Left ventricle myocardium inferior (tissue), 1 donor: ENCODE measurements at places on chromosomes 2 and 18.
A peak's percentile ranks its signal among the peaks of the same experiment; 100 is the strongest.

DNA sequence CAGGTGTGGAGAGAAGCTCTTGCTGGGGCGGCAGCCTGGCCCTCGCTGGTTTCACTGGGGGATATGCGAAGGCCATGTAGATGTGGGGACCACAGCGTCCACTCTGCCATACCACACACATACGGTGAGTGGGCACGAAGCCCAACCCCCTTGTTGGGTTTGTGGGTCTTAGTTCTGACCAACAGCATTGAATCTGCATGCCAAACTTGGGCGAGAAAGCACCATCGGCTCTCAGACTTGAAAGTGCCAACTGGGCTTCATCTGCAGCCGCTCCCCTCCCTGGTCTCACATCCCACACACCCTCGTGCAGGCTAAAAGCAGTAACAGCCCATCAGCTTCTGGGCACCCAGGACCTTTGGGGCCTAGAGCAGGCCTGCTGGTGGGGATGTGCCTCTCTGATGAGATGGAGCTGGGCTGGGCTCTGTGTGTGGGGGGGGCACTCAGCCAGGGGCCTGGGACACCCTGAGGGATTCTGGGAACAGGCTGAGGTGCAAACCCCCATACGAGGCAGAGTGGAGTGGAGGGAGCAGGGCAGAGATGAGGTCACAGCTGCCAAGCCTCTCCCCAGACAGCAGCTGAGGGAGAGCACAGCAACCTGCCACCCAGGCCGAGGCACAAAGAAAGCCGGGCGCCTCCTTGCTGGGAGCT is 264.4 kb downstream of the TWIST2 start:
- DNase-seq = no peak

- DNase-seq = no peak
These were observed 133.2 kb downstream of the COL4A4 start for GRCh38 chr2:227030789-227031188.

GRCh38 chr2:5385596-5385995 is 306.6 kb upstream of the SOX11 start:
- DNase-seq = no peak

- no peak for DNase-seq
These were observed 42.3 kb downstream of the EN1 start for GRCh38 chr2:118805064-118805690.

GRCh38 chr2:158413581-158413980 is 43.0 kb downstream of the CCDC148 start:
- DNase-seq = no peak

DNA sequence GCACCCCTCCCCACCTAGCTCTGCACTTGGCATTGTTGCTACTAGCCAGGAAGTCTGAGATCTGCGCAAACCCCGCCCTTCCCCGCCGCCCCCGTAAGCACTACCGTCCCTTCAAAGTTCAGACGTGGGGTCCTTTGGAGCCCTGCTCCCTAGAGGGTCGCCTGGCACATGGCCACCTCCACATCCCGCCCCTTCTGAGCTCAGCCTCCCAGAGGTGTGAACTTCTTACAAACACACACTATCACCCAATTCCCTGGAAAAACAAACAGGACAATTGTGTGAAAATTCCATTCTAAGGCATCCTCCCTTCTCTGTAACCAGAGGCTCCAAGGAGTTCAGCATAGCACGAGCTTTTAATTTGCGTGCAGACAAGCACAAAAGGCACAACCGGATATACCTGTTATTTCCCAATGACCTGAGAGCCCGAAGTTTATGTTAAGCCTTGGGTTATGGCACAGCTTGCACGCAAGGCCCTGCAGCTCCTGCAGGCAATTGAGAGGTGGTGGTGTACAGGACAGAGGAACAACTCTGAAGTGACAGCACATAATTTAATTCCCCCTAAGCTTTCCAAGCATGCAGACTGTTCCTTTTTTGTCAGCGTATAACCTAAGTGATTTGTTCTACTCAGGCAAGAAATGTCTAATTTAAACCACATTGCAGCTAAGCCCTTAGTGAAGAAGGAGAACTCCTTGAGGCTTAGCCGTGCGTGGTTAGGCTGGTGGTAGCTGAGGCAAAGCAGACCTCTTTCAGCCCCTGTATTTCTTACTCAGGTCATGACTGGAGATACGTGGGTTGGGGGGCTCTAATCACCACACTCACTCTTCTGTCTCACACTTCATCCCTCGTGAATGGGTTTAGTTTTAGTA is 20.3 kb upstream of the CYP1B1 start:
- peak; percentile 74 for DNase-seq

DNA sequence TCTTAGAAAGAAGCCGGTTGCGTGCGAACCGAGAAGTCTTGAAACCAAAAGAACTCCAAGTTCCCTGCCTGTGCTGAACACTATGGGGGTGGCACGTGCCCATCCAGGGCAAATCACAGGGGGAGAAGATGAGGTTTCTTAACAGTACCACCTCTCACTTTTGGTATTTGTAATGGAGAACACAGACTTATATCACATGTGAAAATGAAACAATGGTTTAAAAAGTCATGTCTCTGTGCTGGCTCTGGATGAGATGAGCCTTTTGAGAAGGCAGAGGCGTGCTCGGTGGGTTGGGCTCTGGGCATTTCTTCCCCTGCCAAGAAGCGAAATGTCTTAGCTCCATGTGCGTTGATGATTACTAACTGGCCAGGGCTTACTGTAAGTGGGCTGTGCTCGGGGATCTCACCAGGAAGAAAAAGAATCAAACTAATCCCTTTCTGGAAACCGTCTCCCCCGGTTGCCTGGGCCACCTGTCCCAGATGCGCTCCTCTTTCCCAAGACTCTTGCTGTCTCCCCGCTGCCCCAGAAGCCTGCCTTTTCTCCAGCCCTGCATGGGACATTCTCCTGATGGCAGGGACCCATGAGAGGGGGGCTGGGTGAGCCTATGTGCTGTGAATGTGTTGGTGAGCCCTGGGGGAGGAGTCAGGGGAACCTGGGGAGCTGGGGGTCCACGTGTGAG is 252.9 kb downstream of the PRKCE start:
- no peak for DNase-seq

- no peak for DNase-seq
These were observed 38.8 kb upstream of the ERMN start for GRCh38 chr2:157364257-157364974.

DNA sequence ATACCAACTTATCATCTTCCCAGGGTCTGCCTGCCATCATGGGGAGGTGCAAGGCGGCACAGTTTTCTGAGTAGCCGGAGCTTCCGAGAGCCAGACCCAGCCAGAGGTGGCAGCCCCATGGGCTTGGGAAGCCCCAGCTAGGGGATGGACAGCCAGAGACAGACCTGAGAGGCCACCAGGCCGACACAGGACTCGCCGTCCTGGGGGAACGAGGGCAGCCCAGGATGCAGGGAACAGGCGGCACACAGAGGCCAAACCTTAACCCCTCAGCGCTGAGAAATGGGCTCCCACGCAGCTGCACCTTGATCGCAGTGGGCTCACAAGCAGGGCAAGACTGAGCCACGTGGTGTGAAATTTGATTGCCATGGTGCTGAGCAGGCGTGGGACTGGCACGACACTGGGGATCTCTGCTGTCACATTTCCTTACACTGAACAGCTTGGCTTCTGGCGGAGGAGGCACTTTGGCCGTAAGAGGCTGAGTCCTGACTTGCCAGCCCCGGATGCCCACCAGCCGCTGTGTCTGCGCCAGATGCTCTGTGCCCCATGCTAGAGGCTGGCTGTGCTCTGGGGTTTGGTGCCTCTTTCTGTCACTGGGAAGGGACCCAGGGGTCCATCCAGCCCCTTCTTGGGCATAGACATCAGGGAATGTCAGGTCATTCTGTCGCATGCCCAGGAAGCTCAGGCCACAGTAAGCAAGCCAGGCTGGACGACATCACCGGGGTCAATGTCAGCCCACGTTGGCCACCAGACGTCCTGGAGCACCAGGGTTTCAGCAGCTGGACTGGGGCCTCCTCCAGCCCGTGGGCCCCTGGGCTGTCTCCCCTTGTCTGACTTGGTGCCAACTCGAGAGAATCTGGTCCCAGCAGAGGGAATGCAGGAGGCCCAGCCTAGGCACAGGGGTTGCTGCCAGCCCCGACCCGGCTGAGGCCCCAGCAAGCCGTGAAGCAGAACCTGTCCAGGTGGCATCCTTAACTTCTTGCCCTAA is 312.1 kb upstream of the MYT1L start:
- no peak for DNase-seq

- no peak for DNase-seq
These were observed 25.4 kb upstream of the RHOB start for GRCh38 chr2:20421336-20421987.

- DNase-seq = no peak
These were observed 7.2 kb downstream of the CDC42EP3 start for GRCh38 chr2:37664231-37664643.

DNA sequence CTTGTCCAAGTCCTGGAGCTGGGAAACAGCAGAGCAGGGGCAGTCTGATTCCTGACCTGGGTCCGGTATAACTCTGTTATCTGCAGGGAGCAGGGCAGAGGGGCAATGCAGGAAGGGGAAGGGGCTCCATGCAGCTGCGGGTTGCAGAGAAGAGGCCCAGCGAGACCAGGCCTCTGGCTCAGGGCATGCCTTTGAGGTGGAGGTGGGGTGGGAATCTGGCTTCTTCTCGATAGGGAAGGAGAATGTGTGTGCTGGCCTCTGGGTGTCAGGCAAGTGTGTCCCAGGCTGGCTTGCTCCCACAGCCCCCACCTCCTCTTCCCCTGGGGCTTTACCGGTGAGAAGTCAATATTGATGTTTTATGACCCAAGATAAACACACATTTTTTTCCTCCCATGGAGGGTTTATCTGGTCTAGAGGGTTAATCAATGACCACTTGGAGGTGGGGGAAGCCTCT is 187.1 kb upstream of the HAAO start:
- no peak for DNase-seq
